Dermis blood vessel endothelial cell (primary cell): ENCODE measurements at places on chromosomes 2 and 18.
A peak's percentile ranks its signal among the peaks of the same experiment; 100 is the strongest.

DNA sequence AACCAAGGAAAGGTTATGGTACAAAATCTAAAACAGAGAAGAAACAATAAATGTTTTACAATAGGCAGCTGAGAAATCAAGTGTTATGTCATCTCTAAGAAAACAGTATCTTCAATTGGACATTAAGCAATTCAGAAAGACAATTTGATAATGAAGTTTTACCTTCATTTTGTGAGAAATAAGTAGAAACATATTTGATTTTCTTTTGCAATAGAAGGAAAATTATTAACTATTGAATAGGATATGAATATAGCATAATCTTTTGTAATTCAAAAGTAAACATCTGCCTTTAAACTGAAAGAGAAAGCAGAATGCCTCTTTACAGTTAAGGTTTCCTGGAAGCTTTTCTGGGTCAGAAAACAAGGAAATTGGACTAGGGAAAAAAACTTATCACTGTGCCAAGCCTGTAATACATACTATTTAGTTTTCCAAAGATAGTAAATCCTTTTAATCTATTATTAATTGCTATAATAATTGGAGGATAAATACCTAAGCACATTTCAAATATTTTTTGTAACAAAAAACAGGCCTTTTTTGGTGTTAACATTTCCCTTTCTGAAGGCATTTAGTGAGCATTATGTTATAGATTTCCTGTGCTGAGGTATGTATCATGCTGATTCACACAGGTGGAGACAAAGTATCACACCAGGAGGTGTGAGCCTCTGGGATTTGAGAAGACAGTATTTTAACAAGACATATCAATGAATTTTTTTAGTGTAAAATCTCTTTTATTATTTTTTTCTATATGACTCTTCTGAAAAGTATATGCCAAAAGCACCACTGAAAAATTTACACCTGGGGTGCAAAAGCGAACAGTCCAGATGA is 947.0 kb upstream of the CDH2 start:
- DNase-seq = peak; percentile 36

- no peak for DNase-seq
These were observed 107.9 kb downstream of the ALPK2 start for GRCh38 chr18:58520969-58521368.

DNA sequence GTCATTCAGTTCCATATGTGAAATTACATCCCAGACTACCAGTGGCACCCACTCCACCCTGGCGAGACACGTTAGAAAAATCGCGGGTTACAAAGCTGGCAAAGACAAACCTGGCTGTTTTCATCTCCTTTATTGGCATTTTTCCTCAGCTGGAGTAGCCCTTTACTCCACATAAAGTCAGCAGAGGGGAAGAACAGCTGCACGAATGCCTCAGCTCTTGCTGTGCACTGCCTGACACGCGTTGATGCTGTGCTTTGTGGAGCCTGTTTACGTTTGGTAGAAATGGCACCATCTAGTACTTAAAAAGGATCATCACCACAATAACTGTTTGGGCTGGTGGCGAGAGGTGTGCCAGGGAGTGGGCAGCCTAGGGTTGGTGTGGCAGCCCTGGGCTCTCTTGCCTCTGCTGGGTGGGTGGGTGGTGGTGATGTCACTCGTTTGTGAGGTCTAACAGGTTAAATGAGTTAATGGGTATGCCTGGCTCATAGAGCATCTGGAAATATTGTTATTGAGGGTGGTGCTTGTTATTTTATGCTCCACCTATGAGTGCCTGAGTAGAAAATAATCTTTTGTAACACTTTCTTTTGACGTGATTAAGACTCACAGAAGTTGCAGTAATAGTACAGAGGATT is 16.4 kb downstream of the FARP2 start:
- no peak for DNase-seq

- no peak for DNase-seq
These were observed 302.2 kb downstream of the NDUFA10 start for GRCh38 chr2:239722760-239723470.

GRCh38 chr18:65748321-65748720 is 2.5 kb upstream of the CDH7 start:
- DNase-seq = no peak

DNA sequence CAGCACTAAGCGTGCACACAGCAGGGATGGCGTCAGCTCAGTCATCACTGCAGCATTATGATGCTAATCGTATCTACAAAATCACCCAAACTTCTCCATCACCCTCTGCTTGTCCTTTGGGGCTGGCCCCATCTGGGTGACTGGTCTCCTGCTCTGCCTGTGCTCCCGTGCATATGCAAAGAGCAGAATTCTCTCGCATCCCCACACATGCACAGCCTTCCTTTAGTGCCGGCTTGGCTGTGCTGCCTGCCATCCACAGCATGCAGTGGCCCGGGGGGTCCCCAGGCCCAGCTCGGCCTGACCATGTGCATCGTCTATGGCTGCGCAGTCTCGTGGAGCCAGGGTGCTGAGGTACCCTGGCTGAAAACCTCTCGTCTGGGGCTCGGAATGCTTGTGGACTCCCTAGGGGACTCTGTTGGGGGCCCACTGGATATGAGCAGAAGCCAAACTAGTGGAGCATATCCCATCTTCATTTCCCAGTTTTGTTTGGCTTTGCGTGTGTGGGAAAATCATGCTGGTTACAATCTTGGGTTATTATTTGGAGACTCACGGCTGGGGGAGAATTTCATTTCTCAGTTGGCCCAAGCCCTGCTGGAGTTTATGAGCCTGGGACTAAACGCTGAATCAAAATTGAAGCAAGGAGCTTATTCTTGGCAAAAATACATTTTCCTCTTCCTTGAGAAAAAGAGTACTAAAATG is 70.9 kb upstream of the HS6ST1 start:
- DNase-seq = no peak

DNA sequence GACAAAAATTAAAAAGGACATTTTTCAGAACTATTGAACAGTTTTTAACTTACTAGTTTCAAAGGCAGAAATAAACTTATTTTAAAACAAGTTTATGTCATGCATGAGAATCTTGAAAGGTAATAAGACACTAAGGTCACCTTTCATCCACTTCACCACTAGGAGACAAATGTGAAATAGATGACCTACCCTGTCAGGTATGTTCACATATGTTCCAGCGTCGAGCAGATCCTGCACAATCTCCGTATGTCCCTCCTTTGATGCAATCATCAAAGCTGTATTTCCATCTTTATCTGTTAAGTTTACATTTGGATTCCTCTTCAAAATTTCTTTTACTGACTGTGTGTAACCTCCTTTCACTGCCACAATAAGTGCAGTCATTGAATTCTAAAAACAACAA is 34.7 kb downstream of the KIDINS220 start:
- no peak for DNase-seq

GRCh38 chr18:45243340-45244110 is 371.8 kb upstream of the SLC14A2 start:
- DNase-seq = no peak

GRCh38 chr2:85673716-85674375 is 5.8 kb upstream of the SFTPB start:
- DNase-seq = no peak

DNA sequence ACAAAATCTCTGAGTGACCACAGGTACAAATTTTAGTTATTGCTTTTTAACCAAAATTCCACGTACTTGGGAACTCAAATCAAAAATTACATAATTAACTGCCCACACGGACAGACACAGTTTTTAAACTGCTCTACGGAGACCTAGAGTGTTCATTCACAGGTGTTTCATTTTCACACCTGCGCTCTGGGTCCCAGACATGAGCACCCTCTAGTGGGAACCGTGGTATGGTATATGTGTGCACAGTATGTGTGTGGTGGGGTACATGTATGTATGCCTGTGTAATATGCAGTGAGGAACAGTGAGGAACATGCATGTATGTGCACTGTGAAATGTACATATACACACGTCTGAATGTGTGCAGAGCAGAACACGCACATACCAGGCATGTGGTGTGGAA is 65.0 kb downstream of the PPP4R1 start:
- DNase-seq = no peak

DNA sequence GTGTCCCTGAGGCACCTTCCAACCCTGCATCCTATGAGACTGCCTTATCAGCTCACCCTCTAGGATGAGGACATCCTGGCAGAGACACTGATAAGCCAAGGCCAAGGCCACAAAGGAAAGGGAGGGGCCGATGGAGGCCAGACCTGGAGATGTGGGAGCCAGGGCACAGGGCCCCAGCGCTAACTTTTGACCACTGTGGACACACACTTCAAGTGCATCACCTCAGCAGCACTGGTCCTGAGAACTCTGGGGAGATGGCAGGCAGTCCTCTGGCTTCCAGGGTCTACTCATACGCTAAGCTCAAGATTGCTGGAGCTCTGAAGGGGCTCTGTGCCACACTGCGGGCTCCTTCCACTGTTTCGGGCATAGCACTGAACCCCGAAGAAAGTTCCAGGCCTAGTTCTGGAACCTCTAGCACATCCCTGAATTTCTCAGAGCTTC is 100.2 kb upstream of the ID2 start:
- DNase-seq = no peak

DNA sequence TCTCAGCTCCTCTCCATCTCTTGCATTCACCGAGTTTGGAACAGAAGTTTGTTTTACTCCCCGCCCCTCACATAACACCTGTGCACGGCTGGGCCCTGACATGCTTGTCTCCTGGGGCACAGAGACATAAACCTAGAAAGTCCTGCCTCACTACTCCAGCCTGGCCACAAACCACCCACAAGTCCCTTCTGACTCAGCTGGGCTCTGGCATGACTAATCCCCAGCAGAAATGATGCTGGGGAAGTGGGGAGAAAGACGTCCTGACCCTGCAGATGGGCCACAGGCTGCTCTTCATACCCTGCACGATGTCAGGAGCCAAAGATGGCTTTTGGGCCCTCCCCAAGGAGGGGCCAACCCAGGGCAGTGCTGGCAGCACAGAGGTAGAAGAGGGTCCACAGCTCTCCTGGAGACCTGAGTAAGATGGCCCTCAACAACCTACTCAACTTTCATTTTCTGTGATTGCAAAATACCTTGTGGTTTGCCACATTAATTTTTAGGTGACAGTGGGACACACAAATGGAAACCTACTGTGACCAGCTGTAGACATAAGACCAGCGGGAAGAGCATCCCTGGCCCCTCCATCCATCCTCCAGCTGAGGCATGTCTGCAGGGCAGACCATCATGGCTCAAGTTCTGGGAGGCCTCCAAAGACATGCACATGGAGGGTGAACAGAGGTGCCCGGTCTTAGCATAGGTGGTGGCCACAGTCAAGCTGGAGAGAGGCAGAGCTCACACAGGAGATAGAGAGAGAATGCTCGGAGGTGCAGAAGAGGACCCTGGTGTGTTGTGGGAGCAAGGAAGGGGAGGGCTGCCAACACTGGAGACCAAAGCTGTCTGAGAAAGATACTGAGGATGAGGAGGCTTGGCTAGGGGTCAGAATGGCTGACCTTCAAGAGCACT is 40.0 kb downstream of the DNMT3A start:
- peak; percentile 63 for DNase-seq

- DNase-seq = no peak
These were observed 3.2 kb upstream of the NEU2 start for GRCh38 chr2:233029321-233029720.

DNA sequence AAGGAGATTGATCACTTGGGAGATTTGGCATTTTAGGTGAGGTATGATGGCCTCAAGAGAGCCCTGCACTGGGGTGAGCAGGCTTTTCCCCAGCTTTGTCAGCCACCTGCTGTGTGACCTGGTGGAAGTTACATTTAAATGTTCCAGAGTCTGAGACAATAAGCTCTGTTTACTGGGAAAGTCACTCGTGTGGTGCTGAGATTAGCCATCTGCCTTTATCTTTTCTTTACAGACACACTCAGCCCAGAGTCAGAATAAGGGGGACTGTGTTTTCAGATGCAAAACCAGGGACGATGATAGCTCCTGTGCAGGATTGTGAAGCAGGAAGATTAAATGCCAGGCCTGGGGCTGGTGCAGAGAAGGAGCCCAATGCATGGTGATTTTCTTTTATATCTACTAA is 47.9 kb downstream of the SH3RF3 start:
- peak; percentile 51 for DNase-seq

- no peak for DNase-seq
These were observed 532.4 kb downstream of the ZNF804A start for GRCh38 chr2:185130685-185131084.

DNA sequence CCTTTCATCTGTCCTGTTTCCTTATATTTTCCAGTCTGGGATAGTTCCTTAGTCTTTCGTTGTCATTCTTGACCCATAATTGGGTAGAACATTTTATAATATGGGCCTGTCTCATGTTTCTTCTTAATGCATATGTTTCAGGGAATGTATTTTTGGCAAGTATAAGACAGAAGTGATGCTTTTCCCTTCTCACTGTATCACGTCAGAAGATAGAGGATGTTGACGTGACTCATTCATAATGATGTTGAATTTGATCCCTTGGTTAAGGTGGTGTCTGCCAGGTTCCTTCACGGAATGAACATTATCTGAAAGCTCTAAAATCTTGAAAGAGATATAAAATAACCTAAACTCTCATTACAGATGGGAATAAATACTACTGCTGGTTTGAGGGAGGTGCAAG is 18.8 kb downstream of the CDH7 start:
- DNase-seq = no peak

DNA sequence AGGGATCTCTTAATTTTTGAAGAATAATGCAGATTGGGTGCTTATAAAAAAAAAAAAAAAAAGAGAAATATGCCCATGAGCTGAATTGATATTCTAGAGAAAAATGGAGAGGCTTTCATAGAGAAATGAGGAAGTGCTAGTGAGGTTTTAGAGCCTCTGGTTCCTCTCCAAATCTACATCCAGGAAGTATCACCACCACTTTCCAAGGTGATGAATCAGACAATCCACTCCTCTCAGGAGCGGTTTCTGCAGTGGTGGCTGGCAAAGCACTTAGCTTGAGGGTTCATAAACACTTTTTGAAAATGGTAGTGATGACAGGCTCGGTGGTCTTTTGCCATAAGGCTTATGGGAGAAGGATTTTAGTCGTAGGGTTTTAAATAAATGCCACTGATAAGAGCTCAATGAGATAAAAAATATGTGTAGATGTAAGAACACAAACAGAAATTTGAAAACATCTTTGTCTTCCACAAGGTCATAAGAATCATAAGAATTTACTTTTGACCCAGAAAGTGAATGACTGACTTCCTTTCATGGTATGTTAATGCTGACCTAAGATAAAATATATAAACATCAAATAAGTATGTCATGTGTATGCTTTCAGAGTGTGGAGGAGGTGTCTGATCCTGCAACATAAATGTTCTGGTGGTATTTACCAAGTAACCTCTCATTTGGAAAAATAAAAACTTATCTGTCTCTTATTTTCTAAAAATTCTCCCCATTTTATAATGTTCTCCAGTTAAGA is 42.1 kb upstream of the DSG1 start:
- DNase-seq = no peak
